PC-3 (cell line): ENCODE measurements at places on chromosomes 13 and 19. TPM values are rescaled to one million over a fixed set of nuclear protein-coding genes. Genes with fewer than 3 reads are reported as not detected.

Gene SMIM44
- total RNA-seq: not detected in 2 replicates

Gene ZNF382
- 0.75 and 0.91 TPM in 2 replicates for total RNA-seq

Gene ZNF439
- total RNA-seq: 2.8 and 6.2 TPM in 2 replicates

Gene KLK14
- not detected in 2 replicates for total RNA-seq

Gene RASGRP4
- not detected in 2 replicates for total RNA-seq

Gene NOVA2
- 0.06 TPM in 1 of 2 replicates, not detected in the other for total RNA-seq

Gene PLIN3
- total RNA-seq: 136 and 159 TPM in 2 replicates

Gene SULT2B1
- 4.8 and 6.7 TPM in 2 replicates for total RNA-seq

Gene LGALS7B
- total RNA-seq: not detected in 2 replicates

Gene TNPO2
- 50.6 and 73.3 TPM in 2 replicates for total RNA-seq

Gene ZNF418
- 0.04 TPM in 1 of 2 replicates, not detected in the other for total RNA-seq

Gene SHANK1
- 0.12 and 0.47 TPM in 2 replicates for total RNA-seq

Gene ZNF490
- 6.9 and 10.7 TPM in 2 replicates for total RNA-seq

Gene RXFP2
- not detected in 2 replicates for total RNA-seq

Gene KDM4B
- total RNA-seq: 19.8 and 31.6 TPM in 2 replicates

Gene SYNE4
- total RNA-seq: 0.77 and 1.9 TPM in 2 replicates

Gene RAB8A
- total RNA-seq: 65.7 and 94.5 TPM in 2 replicates

Gene SELENOV
- total RNA-seq: not detected in 2 replicates

Gene CERS1
- total RNA-seq: 0.95 and 3.3 TPM in 2 replicates

Gene KLK7
- 0.23 and 3.6 TPM in 2 replicates for total RNA-seq

Gene ZNF540
- total RNA-seq: 0.22 TPM in 1 of 2 replicates, not detected in the other

Gene GRIN3B
- total RNA-seq: 0.63 and 0.69 TPM in 2 replicates

Gene ZNF649
- 4.7 and 9.7 TPM in 2 replicates for total RNA-seq

Gene PAN3
- total RNA-seq: 14.6 and 21.8 TPM in 2 replicates

Gene LILRA1
- not detected in 2 replicates for total RNA-seq

Gene ZNF324
- total RNA-seq: 14.8 and 15.9 TPM in 2 replicates

Gene EPSTI1
- 1.3 and 1.9 TPM in 2 replicates for total RNA-seq

Gene ZNF134
- total RNA-seq: 22.2 and 22.3 TPM in 2 replicates

Gene JSRP1
- not detected in 2 replicates for total RNA-seq
